ENCODE measurements at places on chromosomes 13 and 19.
A peak's percentile ranks its signal among the peaks of the same experiment; 100 is the strongest.

- DNase-seq = peak; percentile 65
These were observed 1.4 kb downstream of the UHRF1 start for GRCh38 chr19:4910594-4911281.

DNA sequence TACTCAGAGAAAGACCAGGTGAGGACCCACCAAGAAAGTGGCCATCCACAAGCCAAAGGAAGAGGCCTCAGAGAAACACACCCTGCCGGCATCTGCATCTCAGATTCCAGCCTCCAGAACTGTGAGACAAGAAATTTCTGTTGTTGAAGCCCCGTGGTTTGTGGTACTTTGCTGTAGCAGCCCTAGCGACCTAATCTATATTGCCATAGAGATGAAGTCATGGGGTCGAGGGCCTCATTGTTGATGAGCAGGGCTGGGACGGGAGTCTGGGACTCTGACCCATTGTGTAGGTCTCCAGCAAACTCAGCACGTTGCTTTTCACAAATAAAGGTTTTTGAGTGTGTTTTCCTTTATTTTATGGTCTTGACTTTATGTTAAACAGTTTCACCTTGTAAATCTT, 174.9 kb downstream of the TNFSF13B start:
- no peak for DNase-seq

DNA sequence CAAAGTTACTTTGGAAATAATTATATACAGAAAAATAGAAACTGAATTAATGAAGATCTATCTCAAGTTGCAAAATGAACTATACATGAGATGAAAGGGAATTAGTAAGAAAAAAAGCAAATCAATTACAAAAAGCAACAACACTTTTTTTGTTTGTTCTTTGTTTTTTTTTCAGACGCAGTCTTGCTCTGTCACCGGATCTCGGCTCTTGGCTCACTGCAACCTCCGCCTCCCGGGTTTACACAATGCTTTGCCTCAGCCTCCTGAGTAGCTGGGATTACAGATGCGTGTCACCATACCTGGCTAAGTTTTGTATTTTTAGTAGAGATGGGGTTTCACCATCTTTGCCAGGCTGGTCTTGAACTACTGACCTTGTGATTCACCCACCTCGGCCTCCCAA, 2.2 kb downstream of the ZNF415 start:
- DNase-seq = no peak

- no peak for DNase-seq
These were observed 65.6 kb downstream of the IER2 start for GRCh38 chr19:13215572-13216380.

DNA sequence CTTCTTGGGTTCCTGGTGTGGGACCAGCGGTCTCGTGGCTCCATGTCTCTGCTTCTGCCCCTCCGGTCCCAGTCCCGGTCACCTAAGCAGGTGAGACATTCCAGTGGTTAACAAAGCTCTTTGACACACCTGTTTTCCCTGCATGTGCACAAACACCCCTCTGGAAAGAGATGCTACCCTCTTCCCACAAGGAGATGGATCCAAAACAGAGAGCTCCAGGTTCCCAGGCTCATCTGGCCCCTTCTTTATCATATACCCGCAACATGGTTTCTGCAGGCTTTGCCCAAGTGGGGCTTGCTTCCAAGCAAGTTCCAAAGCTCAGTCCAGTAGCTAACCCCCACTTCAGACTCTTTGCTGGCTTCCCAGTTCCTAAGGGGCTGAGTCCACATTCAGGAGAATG, 17.8 kb downstream of the PEG3 start:
- DNase-seq = no peak

GRCh38 chr19:53927739-53928138, 18.7 kb downstream of the CACNG7 start:
- peak; percentile 78 for DNase-seq

DNA sequence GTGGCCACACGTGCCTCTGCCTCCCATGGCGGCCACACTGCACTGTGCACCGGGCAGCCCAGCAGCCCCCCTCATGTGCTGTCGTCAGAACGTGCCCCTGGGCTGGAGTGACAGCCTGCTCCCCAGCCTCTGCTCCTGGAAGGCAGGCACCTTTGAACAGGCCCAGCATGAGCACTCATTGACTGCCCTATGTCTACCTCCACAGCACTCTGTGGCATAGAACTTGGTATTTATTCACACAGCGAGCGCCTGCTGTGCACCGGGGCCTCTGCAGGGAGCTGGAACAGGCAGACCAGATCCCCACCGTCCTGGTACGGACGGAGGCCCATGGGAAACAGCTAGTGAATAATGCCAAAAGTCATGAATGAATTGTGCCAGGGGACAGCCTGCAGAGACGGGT, 53.7 kb downstream of the DPF1 start:
- DNase-seq = no peak

DNA sequence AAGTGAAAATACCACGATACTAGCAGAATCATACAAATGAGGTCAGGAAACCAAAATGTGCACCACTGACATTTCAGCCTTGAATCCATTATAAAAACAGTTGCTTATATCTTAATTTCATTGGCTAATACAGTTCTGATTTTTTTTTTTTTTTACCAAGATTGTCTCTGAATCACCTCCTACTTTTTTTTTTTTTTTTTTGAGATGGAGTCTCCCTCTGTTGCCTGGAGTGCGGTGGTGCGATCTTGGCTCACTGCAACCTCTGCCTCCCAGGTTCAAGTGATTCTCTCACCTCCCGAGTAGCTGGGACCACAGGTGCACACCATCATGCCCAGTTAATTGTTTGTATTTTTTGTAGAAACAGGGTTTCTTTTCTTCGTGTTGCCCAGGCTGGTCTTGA, 270.2 kb downstream of the LMO7 start:
- DNase-seq = no peak

- no peak for DNase-seq
These were observed 59.6 kb downstream of the CDADC1 start for GRCh38 chr13:49307365-49307764.

DNA sequence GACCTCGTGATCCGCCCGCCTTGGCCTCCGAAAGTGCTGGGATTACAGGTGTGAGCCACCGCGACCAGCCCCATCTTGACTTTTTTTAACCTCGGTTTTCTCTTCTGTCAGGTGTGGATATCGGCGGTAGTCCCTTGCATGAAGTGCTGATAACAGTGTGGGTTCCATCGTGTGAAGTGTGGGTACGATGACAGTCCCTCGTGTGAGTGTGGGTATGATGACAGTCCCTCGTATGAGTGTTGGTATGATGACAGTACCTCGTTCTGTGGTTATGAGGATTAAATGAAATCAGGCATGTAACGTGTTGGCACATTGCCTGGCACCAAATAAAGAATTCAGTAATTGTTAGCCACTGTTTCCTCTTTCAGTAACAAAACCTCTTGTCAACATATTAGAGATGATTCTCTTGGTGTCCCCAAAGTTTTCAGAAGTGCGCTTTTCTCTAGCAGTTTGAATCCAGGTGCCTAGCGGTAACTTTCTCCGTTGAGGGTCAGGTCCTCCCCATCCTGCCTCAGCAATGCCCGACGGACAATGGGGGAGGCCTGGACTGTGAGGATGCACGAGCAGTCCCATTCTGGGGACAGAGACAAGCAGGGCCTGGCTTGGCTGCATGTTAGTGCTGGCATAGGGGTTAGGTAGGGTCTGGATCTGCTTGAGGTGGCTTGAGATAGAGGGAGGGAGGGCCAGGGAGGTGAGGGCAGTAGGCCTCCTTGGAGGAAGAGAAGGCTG, 15.3 kb downstream of the GATAD2A start:
- peak; percentile 65 for DNase-seq

DNA sequence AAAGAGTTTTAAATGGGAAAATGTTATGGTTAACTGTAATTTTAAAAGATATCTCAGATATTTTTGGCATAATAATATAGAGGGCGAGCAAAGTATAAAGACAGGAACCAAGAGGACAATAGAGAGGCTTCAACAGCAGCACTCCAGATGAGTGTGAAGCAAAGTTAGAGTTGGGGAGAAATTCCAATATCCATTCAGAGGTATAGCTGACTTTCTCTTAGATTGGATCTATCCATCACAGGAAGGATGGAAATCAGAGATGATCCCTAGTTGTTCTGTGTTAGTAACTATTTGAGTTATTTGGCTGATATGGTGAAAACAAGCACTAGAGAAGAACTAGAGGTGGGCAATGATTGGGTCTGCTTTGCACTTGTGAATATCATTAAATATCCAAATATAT, 786.0 kb upstream of the KLHL1 start:
- DNase-seq = no peak

DNA sequence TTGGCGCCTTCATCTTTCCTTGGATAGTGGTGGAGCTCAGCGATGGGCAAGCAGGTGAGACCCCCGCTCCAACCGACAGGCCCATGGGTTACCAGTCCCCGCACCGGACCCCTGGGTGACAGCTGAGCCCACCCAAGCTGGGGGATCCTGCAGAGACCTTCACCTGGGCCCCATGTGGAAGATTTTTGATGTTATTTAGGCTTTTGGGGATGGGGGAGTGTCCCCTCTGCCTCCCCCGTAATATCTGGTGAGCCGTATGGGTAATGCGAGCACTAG, 4.9 kb upstream of the LILRA5 start:
- no peak for DNase-seq

GRCh38 chr19:42422092-42422900, 4.9 kb downstream of the LIPE start:
- peak; percentile 27 for DNase-seq

DNA sequence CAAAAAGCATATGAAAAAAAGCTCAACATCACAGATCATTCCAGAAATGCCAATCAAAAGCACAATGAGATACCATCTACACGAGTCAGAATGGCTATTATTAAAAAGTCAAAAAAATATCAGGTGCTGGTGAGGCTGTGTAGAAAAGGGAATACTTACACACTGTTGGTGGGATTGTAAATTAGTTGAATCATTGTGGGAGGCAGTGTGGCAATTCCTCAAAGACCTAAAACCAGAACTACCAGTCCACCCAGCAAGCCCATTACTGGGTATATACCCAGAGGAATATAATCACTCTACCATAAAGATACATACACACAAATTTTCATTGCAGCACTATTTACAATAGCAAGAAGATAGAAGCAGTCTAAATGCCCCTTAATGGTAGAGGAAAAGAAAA, 529.9 kb downstream of the SLITRK1 start:
- DNase-seq = no peak

GRCh38 chr19:28710278-28710677, 502.7 kb downstream of the UQCRFS1 start:
- peak; percentile 78 for DNase-seq

GRCh38 chr19:13579388-13580060, 73.2 kb upstream of the CACNA1A start:
- no peak for DNase-seq

GRCh38 chr19:6723108-6723618, 2.7 kb upstream of the C3 start:
- DNase-seq = no peak

DNA sequence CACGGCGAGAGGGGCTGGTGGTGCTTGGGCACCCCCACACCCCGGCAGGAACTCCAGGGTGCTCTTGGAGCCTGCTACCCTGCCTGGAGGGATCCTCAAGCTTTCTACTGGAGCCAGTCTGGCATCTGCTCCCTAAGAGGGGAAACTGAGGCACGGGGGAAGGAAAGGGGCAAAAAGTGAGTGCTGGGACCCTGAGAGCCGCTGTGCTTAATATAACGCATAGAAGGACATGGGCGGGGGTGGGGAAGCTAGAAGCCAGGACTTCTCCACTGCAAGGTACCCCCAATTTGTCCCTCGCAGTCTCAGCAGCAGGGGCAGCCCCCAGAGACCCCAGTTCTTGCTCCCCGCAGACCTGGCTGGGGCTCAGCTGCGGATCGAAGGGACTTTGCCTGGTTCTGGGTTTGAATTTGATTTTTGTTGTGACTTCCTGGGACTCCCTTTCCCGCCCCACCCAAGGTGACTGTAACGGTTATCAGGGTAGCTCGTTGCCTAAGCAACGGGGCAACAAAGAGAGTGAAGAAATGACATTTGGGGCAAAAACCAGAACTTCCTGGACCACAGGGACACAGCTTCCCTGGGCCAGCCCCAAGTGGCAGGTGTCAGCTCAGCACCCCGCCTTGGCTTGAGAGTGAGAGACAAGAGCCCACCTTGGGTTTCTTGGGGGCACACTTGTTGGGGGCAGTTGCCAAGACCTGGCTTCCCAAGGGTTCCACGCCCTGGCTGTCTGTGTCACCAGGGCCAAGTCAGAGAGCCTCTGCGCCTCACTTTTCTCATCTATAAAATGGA, 638 bp downstream of the ADGRE5 start:
- DNase-seq = peak; percentile 91

- no peak for DNase-seq
These were observed 466.6 kb upstream of the PCDH9 start for GRCh38 chr13:67696775-67697174.

DNA sequence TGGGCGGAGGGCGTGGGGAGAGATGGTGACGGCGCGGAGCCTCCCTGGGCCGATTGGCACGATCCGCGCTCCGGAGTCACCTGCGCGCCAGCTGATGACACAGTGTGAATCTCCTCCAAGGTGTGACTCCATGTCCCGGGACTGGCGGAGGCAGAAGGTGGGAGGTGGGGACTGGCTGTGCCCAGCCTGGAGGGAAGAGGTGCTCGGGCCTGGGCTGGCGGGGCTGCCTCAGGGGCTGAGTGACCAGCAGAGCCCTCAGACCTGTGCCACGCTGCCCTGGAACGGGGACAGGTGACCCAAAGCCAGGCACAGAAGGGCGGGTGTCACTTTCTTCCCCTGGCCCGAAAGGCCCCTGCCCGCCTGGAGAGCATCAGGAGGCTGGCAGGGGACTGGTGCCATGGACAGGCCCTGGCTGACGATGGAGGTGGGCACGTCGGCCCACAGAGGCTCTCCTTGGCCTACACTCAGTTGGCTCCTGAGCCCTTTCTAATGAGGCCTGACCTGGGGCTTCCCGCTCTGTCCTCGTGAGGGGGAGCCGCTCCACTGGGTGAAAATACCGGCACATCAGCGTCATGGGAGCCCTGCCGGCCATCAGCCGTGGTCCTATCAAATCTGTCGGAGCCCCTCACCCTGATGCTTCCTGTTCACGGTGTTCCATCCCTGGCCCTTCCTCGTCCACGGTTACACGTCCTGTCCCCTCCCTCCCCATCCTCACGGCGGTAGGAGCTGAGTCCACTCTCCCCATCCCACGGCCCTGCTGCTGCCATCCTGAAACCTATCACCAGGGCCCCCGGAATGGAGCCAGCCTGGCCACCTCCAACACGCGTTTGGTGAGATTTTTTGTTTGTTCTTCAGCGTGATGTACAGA, 75.6 kb downstream of the SPACA7 start:
- DNase-seq = no peak

DNA sequence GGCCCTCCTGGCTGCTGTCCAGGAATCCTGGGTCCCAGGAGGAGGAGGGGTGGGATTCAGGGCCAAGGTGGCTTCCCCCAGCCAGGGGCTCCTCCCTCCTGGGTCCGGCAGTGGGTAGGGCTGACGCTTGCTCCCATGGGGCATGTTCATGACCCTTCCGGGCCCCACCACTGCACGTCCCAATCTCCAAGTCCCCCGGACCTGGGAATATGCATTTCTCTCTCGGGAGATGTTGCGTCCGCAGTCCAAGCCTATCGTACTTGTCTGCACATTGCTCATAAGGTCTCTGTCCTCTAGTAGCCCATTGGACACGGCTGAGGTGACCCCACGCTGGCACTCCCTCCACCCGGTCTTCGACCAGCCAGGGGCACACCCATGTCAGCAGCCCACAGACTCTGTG, 192.3 kb downstream of the TEX29 start:
- no peak for DNase-seq

GRCh38 chr13:95793018-95793555, 116.1 kb downstream of the DNAJC3 start:
- DNase-seq = no peak
